ENCODE measurements at places on chromosomes 13 and 19.

DNA sequence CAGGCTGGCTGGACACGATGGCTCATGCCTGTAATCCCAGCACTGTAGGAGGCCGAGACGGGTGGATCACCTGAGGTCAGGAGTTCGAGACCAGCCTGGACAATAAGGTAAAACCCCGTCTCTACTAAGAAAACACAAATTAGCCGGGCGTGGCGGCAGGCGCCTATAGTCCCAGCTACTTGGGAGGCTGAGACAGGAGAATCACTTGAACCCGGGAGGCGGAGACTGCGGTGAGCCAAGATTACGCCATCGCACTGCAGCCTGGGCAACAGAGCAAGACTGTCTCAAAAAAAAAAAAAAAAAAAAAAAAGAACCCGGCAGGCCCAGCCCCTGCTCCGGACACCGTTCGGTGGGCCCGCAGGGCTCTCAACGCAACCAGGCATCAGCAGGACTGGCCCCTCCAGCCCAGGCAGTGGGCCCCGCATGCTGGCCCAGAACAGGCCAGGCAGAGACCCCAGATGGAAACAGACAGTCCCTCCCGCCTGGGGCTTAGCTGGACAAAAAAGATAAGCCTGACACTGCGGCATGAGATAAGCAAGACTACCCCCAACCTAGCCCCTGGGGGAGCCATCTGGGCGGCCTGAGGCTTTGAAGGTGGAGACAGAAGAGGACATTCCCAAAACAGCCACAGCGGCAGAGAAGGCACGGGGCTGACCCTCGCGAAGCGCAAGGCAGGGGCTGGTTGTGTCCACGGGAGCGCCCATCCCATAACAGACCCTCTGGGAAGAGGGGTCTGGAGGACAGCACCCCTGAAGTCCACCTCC lies 11.6 kb downstream of the REXO1 start:
- no peak for DNase-seq

DNA sequence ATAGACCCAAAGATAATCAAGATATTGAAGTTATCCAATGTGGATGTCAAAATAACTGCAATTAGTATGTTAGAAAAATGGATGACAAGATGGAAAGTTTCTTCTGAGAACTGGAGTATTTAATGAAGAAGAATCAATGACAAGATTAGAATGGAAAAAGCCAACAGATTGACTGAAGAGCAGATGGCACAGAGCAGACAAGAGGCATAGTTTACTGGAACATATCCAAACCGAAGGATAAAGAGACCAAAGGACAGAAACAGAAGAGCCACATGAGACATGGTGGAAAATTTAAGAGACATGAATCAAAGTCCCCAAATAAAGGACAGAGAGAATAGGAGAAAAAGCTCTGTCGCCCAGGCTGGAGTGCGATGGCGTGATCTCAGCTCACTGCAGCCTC lies 89.6 kb upstream of the RXFP2 start:
- no peak for DNase-seq

- DNase-seq = no peak
Measured at GRCh38 chr19:44748426-44749254, at the start of gene BCL3. BCL3 (plus strand) TSS chr19:44748708; CDS start chr19:44748791, 83 bp downstream.

DNA sequence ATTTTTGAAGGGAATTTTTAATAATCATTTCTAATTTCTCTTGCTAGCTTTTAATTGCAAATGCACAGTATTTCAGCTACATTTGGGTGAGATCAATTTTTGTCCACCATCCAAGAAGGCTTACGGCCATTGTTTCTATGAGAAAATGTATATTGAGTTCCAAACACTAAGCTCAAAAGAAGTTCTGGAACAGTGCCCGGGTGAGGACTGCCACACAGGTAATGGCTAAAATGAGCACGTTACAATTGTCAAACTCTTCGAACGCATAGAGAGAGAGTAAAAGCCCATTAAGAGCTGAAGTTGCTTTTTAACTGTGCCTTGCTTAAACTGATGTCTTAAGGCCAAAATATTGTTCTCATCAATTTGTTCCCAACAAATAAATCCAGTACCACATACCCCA lies 755.0 kb downstream of the DIAPH3 start:
- no peak for DNase-seq

DNA sequence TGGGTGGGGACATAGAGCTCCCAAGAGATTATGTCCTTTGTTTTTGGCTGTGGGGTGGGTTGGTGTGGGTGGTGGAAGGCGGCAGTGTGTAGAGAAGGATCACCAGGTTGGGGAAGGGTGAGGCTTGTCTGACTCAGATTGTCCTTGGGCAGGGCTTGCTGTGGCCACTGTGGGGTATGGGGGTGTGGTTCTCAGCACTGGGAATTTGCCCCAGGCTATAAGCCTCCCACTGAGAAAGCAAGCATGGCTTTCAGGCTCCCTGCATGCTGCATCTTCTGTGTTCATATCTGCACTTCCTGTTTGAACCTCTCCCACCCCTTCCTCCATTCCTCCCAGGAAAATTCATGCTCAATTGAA lies 34.9 kb downstream of the DNAJC15 start:
- DNase-seq = no peak
